ENCODE measurements at places on chromosomes 3 and 15.

- no peak for DNase-seq
These were observed 850 bp upstream of the SLC41A3 start for GRCh38 chr3:126084768-126085180.

- DNase-seq, result no peak
These were observed 1.9 kb downstream of the CACNA1D start for GRCh38 chr3:53496392-53496670.

GRCh38 chr3:40226636-40227035, 82.9 kb upstream of the EIF1B start:
- no peak for DNase-seq

DNA sequence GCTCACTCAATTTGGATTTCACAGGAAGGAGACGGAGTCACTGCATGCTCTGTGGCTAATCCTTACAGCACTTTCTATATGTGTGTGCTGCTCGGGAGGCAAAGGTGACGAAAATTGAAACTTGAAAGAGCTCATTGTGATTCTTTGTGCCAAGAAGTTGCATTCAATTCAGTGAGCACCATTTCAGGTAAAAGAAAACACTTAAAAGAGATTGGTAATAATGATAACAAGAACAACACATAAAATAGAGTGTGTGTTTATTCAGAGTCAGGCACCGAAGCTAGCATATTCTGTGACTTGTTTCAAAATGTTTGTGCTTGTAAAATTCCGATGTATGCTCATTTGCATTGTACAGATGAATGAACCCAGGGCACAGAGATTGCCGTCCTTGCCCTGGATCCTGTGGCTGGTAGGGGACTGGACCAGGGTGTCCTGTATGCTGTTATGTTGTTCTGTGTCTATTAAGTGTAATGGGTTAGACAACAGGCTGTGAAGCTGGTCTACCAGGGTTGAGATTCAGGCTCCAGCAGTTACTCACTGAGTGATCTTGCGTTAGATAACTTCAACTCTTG, 193.3 kb upstream of the PROK2 start:
- DNase-seq, result no peak

GRCh38 chr3:10666621-10667020, 149.4 kb upstream of the SLC6A11 start:
- no peak for DNase-seq

- no peak for DNase-seq
These were observed 29.8 kb downstream of the GLDN start for GRCh38 chr15:51371266-51371665.

GRCh38 chr3:37862219-37862902, 681 bp downstream of the CTDSPL start:
- peak; percentile 29 for DNase-seq

- no peak for DNase-seq
These were observed 41.7 kb downstream of the SNX4 start for GRCh38 chr3:125478326-125478725.

- DNase-seq, result no peak
These were observed 596.7 kb upstream of the UBE2E2 start for GRCh38 chr3:22606461-22606860.

- no peak for DNase-seq
These were observed 17.4 kb downstream of the PTPRG start for GRCh38 chr3:61578667-61579367.

DNA sequence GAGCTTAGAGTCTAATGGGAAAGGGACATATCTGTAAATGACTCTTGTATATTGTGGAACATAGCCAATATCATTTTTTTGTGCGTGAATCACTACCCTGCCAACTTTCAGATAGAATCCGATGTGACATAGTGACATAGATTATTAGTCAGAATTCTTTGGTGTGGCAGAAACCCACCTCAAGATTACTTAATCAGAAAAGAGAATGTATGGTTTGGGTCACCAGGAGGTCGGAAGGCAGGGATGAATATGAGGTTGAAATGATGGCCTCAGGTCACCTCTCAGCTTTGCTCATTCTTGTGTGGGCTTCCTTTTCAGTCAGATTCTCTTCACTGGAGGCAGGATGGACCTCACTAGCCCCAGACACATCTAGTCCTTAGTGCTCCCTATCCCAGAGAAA, 41.4 kb downstream of the SNAPC5 start:
- DNase-seq, result no peak

Measured in WTC11 (cell line).